ENCODE measurements at places on chromosomes 3 and 15.

DNA sequence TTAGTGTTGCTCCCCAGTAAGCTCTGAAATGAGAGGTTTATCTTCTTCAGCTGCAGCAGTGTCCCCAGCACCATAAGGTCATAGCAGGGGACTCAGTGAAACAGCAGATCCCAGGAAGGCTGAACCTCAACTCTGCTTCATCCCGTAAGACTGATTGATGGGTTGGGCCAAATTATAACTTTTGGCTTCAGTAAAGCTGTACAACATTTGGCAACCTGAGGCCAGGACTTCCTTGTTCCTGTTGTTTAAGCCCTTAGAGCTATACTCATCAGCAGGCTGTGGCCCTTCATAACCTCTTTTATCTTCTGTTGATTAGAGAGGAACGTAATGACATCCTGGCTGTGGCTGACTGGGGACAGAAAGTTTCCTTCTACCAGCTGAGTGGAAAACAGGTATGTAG, 29.0 kb downstream of the IFT122 start:
- DNase-seq: no peak

GRCh38 chr15:48748535-48748934, 62.3 kb downstream of the CEP152 start:
- DNase-seq: no peak

DNA sequence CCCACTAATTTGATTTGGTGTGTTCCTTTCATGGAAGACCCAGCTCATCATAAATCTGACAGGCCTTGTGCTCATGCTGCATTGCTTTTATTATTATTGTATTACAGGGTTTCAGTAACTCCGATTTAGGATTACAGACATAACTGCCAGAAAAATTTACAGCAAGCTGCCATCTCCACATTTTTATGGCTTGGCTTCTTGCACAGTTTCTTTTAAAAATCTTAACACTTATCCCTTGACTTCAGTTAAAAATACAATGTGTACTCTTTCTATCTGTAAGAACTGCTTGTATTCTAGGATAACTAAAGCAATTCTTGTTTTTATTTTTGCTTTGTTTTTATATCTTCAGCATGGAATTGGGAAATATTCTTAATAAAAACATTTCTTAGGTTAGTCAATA, 612.2 kb downstream of the DIPK2A start:
- no peak for DNase-seq

GRCh38 chr15:61327019-61327631, 98.0 kb upstream of the RORA start:
- no peak for DNase-seq

- no peak for DNase-seq
These were observed 866.9 kb downstream of the ROBO1 start for GRCh38 chr3:78900880-78901279.

GRCh38 chr3:109784285-109784684, 446.9 kb upstream of the DPPA4 start:
- DNase-seq: no peak

DNA sequence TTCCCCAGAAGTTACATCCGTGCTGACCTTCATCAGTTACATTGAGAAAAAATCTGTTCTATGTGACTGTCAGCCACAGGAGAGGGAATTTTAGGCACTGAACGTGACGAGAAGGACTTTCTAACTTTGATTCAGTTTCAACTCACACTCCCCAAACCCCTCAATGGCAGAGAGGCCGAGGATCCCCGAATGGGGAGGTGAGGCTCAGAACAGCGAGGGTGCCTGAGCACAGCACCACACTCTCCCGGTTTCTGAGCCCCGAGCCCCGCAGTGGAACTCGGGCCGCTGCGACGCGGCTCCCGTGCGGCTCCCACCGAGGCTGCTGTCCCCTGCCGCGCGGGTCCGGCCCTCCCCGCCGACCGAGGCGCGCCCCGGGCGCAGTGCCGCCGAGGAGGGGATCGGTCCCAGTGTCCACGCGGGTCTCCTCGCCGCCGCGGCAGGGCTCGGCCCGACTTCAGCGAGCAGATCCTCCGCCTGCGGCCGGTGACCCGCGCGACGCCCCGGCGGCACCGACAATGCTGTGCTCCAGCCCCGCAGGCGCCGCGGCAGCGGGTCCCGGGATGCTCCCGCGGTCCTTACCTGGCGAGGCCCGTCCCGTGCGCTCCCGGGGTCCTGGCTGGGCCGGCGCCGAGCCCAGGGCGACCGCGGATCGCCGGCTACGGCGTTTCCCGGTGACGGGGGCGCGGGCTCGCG, 439 bp downstream of the CTXND1 start:
- DNase-seq: no peak

DNA sequence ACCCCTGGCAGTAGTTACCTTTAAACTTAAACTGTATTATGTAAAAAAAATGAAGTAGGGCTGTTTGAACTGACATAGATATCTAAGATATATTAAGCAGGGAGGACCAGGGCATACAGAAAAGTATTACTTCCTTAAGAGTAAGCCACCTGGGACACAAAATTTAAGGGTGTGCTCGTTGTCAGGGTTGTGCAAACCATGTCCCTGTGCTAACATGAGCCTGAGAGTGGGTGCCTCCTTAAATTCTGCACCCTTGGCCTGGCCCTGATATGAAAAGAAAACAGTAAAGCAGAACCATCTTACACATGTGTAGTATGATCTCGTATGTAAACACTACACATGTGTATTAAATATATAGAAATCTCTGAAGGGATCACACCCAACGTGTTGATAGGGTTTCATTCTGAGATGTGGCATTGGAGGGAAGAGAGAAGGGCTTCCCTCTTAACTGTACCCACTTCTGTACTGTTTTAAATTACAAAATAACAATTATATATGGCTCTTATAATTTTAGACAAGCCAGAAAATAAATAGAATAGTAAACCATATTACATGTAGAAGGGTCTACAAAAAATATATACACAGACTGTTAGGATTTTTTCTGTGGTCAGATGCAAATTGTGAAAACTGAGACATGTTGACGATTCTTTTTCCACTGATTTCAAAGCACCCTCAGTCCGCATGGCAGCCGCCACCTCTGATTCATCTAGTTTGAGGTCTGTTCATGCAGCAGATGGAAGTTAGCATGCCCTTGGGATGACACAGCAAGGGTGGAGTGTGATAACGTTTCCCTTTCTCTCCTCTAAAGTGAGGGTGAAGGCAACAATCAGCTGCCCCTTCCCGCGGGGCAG, 400.8 kb upstream of the PROK2 start:
- DNase-seq: no peak

DNA sequence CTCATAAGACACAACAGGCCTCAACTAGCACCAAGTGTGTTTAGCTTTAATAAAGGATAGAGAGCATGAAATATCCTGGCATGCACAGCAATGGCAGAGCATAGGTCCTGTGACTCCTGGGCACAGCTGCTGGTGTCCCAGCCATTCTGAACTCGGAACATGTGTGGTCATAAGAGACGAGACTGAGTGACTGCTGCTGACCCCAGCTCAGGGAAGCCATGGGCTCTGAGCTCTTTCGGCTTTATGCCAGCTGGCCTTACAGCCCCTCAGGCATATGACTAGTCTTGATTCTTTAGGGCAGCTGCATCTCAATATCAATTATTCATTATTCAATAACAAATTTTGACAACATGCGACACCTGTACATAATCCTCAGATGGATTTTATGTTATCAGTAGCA, 62.4 kb upstream of the TOPAZ1 start:
- DNase-seq: no peak

DNA sequence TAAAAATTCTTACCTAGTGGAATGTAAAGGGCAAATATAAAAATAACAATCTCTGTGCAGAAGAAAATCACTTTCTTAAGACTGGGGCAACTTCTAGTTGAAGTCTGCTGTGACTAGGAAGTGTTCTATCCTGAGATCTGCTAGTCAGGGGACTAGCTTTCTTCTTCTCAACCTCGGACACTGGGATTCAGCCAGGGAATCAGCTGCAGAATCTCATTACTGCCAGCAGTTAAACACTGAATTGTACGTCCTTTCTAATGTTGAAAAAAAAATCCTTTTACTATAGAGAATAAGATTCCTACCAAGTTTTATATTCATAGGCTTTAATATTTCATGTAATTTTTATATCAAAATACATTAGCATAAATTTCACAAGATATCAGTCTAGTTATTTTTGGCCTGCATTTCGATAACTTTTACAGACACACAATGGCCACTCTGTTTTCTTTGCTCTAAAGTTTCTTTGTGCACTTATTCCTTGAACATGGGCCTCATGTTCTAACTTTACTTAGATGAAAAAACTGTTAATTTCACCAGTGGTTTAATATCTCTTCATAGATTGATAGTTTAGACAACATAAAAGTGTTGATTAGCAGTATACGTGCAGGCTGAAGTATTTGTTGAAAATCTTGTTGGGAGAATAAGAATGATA, 2.6 kb upstream of the NEO1 start:
- no peak for DNase-seq

- no peak for DNase-seq
These were observed 20.2 kb upstream of the CPOX start for GRCh38 chr3:98613616-98614015.

- no peak for DNase-seq
These were observed 13.8 kb upstream of the CCR1 start for GRCh38 chr3:46221938-46222337.

DNA sequence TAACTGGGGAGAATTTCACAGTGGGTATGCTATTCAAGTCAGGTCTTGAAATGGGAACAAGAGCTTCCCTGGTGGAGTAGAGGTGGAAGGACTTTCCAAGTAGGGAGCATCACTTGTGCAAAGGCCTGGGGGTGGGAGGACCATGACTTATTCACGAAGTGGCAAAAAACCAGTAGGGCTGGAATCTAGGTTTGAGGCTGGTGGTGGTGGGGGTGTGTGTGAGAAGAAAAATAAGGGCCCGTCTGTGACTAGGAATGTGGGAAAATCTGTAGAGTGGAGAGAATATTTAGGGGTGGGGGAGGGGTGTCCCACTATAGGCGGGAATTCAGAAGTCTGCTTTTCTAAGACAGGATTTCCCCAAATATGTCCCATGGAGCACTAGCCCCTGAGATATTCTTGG, 271.9 kb upstream of the TBL1XR1 start:
- no peak for DNase-seq

- DNase-seq: no peak
These were observed 699.4 kb downstream of the ZPLD1 start for GRCh38 chr3:103134023-103134724.

GRCh38 chr3:72155391-72156064, 370.6 kb upstream of the PROK2 start:
- DNase-seq: no peak

GRCh38 chr3:172036541-172037215, 2.7 kb upstream of the FNDC3B start:
- no peak for DNase-seq

DNA sequence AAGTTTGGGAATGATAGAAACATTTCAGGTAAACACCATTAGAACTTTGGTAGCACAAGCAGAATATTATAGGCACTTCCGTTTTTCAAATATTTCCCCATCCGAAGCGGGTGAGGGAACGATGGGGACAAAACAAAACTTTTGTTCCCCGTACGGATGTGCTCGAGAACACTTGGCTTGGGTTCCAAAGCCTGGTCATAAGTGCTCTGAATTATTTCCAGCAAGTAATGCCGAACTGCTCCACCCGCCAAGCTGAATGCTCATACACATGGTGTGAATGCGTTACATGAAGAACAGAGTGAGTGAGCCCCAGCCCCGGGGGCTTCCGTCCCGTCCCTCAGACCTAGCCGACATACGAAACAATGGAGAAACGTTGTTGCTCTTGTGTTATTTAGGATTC, 438.2 kb upstream of the ARRDC4 start:
- no peak for DNase-seq

GRCh38 chr3:52372822-52373504, 56.8 kb downstream of the DNAH1 start:
- no peak for DNase-seq

DNA sequence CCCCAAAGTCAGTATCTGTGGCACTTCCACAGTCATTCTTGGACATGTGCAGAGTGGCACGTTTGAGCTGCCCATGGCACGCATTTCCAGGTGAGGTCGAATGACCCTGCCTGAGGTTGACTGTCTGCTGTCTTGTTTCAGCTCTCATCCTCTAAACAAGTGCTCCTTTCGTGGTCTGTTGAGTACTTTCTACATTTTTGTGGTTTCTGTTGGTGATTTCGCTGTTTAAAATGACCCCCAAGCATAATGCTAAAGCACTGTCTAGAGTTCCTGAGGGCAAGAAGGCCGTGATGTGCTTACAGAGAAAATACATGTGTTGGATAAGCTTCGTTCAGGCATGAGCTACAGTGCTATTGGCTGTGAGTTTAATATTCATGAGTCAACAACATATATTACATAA, 40.0 kb upstream of the SAMMSON start:
- DNase-seq: no peak

DNA sequence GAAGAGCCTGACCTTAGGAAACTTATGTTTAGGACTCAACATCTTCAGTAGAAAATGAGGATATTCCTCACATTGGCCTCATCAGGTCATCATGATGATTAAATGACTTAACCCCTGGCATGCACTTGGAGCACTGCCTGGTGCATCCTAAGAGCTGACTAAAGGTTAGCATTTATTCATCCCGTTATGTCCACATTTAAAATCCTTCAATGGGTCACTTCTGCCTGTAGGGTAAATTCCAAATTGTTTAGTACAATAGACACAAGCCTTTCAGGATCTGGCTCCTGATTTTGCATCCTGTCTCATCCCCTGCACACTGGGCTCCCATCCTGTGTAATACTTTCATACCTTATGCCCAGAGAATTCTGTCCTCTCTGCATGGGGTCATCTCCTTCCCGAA, 195.2 kb upstream of the MCTP2 start:
- DNase-seq: no peak

DNA sequence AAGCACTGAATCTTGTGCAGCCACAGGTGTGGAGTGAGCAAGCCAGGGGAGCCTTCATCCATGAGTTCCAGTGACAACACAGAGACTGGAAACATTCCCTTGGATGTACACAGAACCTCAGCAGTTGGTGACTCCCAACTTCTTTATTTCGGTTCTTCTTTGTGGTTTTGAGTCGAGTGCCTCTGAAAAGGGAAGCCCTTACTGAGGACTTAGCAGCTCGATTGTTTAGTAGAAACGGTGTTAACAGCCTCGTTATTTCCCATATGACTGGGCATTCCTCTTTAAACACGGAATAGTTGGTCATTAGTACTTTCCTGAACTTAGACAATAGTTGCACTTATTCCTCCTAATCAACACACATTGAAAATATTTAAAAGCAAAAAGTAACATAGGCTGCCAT, 7.7 kb downstream of the SLCO3A1 start:
- no peak for DNase-seq

GRCh38 chr3:107973152-107973551, 117.7 kb downstream of the CD47 start:
- DNase-seq: no peak
